ENCODE measurements at places on chromosomes 7 and 10. TPM values are rescaled to one million over a fixed set of nuclear protein-coding genes. Genes with fewer than 3 reads are reported as not detected.

GRCh38 chr7:47304727-47305719 lies 276.9 kb downstream of the TNS3 start:
- DNase-seq, result no peak

OTUD1 gene
- total RNA-seq, result 6.0 TPM

- DNase-seq, result no peak
Measured at GRCh38 chr7:75987805-75988567, 6.4 kb downstream of the TMEM120A start.

- DNase-seq, result peak; percentile 93
Measured at GRCh38 chr7:116674508-116675173, 2.6 kb downstream of the MET start.

- DNase-seq, result no peak
Measured at GRCh38 chr10:43963793-43964425, 315.2 kb upstream of the ZNF32 start.

GRCh38 chr10:49081547-49082275 lies 33.6 kb downstream of the VSTM4 start:
- no peak for DNase-seq

GRID1 gene
- not detected for total RNA-seq

DNA sequence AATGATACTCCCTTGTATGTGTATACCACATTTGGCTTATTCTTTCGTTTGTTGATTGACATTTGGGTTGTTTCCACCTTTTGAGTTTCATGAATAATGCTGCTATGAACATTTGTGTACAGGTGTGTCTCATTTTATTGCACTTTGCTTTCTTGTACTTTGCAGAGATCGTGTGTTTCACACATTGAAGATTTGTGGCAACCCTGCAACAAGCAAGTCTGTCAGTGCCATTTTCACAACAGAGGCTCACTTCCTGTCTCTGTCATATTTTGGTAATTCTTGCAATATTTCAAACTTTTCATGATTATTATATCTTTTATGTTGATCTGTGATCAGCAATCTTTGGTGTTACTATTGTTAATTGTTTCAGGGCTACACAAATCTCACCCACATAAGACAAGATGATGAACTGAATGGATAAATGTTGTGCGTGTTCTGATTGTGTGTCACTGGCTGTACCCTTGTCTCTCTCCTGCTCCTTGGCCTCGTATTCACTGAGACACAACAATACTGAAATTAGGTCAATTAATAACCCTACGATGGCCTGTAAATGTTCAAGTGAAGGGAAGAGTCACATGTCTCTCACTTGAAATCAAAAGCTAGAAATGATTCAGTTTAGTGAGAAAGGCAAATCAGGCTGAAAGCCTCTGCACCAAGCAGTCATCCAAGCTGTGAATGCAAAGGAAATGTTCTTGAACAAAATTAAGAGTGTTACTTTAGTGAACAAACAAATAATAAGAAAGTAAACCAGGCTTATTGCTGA lies 133.6 kb upstream of the JCAD start:
- no peak for DNase-seq

ZNF212 gene
- total RNA-seq, result 9.7 TPM

GRCh38 chr10:35644050-35644950 lies 2.2 kb upstream of the FZD8 start:
- no peak for DNase-seq

IL2RA gene
- not detected for total RNA-seq

DNA sequence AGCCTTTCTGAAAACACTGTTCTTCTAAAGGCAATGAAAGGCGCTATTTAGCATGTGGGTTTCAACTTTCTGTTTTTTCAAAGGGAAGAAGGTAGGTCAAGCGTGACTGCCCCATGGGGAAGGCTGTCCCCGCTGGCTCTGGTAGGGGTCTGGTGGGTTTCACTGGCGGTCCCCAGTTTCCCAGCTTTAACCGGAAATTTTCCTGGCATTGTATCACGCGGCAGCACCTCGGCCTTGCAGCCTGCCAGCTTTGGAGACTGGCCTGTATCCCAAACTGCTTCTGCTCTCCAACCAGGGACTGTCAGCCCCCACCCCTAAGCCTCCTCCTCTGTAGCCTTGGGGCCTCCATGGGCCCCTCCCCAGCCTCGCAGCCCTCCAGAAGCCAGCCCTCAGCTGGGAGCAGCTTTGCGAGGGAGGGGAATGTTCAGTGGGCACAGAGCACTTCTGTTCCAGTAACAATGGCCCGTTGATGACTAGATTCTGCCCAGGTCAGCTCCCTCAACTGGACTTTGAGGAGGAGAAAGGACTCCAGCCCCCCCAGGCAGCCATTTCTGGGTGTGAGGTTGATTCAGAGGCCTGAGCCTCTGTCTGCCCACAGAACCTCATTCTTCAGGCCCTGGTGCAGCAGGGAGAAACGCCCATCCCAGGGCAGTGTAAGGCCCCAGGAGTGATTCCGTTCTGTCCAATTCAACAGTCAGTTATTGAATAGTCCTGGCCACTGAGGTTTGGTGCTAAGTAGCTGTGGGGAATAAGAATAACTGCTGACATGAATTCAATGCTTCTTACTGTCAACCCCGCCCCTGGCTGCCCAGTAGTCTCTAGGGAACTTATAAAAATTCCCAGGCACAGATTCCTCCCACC lies 17.1 kb downstream of the CHST3 start:
- no peak for DNase-seq

HYAL4 gene
- 0.98 TPM for total RNA-seq

DNA sequence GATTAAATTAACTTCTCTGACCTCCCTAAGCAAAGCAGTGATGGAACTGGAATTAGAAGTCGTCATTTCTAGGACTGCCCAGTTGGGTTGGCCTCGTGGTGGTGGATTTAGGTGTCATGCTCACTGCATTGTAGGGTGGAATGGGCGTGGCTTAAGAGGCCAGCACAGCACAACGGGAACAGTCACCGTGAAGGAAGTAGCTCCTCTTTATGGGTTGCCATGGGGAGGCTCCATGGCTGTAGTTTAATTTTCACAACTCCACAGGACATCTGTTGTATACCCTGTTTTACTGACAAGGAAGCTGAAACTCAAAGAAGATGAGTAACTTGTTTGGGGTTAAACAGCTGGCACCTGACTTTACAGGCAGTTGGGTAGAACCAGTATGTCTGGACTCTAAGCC lies 208.3 kb downstream of the CELF2 start:
- no peak for DNase-seq

DNA sequence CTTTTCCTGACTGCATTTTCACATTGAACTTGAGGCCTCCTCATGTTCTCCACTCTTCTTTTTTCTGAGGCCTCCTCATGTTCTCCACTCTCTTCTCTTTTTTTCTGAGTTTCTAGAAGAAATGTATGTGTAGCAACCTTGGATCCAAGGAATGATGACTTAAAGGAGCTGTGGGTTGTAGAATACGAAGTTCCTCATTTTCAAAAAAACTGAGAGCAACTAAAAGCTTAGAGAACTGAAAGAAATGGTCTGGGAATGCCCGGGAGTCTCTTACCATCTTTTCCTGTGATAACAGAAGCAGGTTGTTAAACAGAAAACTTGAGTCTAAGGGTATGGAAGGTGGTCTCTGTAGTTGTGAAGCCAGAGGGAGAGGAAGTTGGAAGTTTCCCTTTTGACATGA lies 32.8 kb downstream of the MRPS33 start:
- DNase-seq, result no peak

GRCh38 chr7:15555381-15555859 lies 6.4 kb downstream of the AGMO start:
- peak; percentile 27 for DNase-seq

GPER1 gene
- 4.9 TPM for total RNA-seq

DNA sequence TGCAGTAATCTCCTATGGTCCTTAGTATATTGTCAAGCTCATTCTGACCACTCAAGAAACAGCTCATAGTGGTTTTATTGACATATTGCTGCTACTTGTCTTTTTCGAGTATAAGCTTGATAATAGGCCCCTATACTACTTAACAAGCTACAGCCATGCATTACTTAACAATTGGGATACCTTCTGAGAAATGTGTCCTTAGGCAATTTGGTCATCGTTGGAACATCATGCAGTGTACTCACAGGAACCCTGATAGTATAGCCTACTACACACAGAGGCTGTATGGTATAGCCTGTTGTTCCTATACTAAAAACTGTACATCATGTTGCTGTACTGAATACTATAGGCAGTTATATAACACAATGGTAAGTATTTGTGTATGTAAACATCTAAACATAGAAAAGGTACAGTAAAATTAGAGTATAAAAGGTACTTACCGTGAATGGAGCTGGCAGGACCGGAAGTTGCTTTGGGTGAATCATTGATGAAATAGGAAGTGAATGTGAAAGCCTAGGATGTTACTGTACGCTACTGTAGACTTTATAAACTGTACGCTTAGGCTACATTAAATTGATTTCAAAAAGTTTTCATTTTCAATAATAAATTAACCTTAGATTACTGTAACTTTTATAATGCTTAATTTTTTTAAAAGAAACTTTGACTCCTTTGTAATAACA lies 160.9 kb downstream of the LRRC4 start:
- no peak for DNase-seq

FAM131B gene
- total RNA-seq, result 6.9 TPM

DNA sequence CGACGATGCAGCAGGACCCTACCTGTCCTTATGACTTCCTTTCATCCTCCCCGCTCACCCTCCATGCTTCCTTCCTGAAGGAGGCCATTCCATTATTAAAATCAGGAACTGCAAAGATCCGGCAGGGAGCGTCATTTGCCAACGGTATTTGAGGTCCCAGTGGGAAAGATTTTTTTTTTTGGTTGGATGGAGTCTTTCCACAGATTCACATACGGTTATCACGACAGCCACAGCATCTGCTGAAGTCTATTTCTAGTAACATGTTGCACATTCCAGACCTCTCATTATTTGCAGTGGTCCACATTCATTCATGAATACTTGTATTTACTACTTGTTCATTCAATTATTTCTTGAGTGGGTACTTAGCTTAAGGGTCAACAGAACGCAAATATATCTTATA lies 94.7 kb upstream of the LYZL2 start:
- DNase-seq, result no peak

EGFR gene
- total RNA-seq, result 64.6 TPM

- no peak for DNase-seq
Measured at GRCh38 chr10:43417950-43418768, 9.2 kb upstream of the HNRNPF start.

EMX2 gene
- not detected for total RNA-seq

DNA sequence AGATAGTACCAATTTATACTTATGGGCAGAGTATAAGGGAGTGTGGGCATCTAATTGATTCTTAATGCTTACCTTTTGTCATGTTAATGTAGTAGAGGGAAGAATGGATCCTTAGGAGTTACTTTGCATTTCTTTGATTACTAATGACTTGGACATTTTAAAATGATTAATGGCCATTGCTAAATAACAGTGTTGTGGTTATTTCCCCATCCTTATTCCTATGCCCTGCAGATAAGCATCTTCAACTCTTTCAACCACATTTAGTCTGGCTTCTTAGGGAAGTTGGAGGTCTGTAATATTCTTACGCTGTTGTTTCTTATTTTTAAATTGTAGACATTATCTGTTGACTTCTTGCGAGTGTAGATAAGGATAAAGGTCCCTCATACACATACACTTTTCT lies 37.2 kb downstream of the KAT6B start:
- no peak for DNase-seq

SLC13A4 gene
- total RNA-seq, result not detected

Data from PC-3 (cell line).